Spleen (tissue), 13 donors: ENCODE measurements at places on chromosomes 11 and 22.

- H3K27me3 ChIP-seq, result no peaks in the 10 kb centered on the region
- no peak overlapping the region for H3K4me3 ChIP-seq
- H3K36me3 ChIP-seq, result no peaks in the 10 kb centered on the region
These were observed 61.3 kb upstream of the NARS2 start for GRCh38 chr11:78635814-78636506.

DNA sequence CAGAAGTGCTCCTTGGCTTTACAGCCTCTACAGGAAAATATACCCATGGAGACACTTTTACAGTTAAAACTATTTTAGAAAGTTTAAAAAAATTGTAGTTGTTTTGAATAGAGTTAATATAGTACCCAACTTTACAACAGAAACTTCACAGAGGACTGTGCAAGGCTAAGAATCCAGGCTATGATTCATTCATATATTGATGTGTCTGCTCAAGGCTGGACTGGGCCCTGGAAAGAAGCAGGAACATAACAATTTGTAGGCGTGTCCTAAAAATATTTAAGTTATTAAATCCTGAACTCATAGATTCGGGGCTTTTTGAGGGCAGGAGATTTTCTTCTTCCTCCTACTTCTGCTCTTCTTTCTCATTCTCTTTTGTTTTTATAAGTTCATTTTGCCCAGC lies 291.5 kb upstream of the CCDC179 start:
- H3K4me1 ChIP-seq, result no peaks in the 10 kb centered on the region
- no peaks in the 10 kb centered on the region for H3K36me3 ChIP-seq
- no peak overlapping the region for H3K4me3 ChIP-seq
- H3K27ac ChIP-seq, result no peak overlapping the region
- no peak for DNase-seq
- no peaks in the 10 kb centered on the region for H3K27me3 ChIP-seq

DNA sequence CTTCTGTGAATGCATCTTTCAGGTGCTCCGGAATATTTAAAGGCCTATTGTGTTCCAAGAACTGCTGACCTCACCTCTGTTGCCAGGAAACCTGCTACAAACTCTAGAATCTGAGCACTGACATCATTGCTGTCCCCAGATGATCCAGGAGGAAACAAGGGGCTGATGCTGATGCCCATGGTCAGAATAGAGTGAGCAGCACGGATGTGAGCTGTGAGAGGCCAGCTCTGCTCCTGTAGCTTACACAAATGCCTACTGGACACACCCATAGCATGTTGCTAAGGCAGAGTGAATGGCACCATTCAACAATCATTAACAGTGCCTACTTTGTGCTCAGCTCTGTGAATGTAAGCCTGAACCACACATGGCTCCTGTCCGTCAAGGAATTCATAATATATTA lies 276.7 kb upstream of the API5 start:
- H3K27ac ChIP-seq, result no peak overlapping the region
- no peaks in the 10 kb centered on the region for H3K4me1 ChIP-seq
- no peak overlapping the region for H3K4me3 ChIP-seq
- H3K27me3 ChIP-seq, result no peaks in the 10 kb centered on the region
- no peak for DNase-seq

- H3K27ac ChIP-seq, result no peak overlapping the region
- H3K36me3 ChIP-seq, result no peaks in the 10 kb centered on the region
- H3K4me3 ChIP-seq, result no peak overlapping the region
These were observed 61.2 kb downstream of the MPPED1 start for GRCh38 chr22:43473031-43473430.

DNA sequence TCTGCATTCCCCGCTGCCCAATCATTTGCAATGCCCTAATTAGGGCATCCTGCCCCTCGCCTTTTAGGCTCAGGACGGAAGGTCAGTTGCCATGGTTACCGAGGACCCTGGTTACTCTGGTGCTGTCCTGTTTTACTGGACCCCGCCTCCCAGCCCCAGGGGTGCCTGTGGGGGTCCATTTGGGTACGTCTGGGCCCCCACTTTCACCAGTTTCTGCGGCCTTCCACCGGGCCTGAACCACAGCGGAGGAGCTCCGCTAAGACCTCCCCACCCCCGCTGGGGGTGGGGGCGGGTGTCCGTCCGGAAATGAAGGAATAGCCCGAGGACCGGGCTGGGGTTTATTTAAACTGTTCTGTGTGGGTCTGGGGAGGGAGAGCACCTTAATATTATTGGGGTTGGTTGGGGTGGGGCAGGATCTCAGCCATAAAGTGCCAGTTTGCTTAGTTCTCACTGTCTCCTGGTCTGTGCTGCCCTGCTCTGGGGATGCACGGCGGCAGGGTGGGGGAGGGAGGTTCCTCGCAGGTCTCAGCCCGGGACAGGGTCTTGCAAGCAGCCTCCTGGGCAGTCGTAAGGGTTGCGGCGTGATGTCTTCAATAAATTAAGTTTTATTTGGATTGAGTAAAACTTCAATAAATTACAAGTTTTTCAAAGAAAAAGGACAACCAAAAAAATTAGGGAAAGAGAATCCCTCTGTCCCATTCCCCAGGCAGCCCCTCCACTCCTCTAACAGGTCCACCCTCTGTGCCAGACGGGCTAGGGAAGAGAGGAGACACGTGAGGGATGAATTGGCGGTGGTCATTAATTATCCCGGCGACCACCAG lies 5.3 kb downstream of the PHOX2A start:
- no peak overlapping the region for H3K4me3 ChIP-seq
- H3K27me3 ChIP-seq, result peaks cover 48% of the 10 kb centered on the region
- DNase-seq, result peak; percentile 72
- H3K36me3 ChIP-seq, result no peaks in the 10 kb centered on the region
- H3K27ac ChIP-seq, result no peak overlapping the region
